Astrocyte of the hippocampus (primary cell): ENCODE measurements at places on chromosomes 5 and 9.
A peak's percentile ranks its signal among the peaks of the same experiment; 100 is the strongest.

DNA sequence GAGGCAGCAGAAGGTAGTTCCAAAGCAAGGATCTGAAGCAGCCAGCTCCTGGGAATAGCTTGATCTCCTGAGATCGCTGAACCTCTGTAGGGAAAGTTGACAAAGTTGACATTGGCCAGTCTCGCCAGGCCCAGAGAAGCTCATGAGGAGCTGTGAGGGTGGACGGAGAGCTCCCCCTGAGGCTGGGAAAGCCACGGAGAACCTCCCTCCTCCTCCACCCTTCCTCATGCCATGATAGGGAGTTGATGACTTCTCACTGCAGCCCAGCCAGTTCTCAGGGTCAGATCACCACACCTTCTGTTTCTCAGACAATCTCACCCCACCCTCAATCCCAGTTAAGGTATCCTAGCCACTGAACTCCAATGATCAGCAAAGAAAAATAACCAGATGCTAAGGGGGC, 30.4 kb upstream of the KCNV2 start:
- DNase-seq: no peak

GRCh38 chr9:35910613-35911359, 1.5 kb downstream of the SPAAR start:
- DNase-seq: peak; percentile 76

DNA sequence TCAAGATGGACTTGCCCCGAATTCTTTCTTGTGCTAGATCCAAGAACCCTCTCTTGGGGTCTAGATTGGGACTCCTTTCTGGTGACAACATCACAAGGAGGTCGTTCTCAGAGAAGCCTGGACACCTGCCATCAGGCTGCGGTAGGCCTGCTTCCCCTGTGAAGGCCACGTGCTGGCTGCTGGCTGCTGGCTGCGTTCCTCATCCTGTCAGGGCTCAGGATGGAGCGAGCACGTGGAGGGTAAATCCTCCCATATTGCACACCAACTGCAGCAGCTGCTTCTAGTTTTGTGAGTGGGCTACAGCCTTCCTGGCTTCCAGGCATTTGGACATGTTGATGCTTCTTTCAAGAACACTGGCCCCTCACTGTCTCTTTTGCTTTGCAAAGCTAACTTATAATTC, 95.6 kb downstream of the HSPA4 start:
- peak; percentile 42 for DNase-seq

DNA sequence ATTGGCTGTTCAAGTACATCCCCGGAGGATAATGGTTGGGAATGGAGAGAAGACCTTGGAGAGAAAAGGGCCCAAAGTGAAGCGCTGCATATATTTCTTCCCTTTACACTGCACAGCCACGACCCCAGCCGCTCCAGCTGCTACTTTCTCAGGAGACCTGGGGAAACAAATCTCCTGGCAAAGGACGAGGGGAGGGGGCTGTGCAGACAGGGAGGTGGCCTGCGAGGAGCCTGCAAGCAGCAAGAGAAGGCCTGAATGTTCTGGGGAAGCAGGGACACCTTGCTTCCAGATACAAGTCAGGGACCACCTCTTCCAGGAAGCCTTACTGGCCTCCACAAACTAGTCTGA, 739 bp upstream of the PDLIM4 start:
- no peak for DNase-seq

GRCh38 chr9:131095666-131096268, 564 bp upstream of the AIF1L start:
- no peak for DNase-seq

- no peak for DNase-seq
Measured at GRCh38 chr9:93457006-93457405, 3.6 kb upstream of the FAM120AOS start.

- peak; percentile 32 for DNase-seq
Measured at GRCh38 chr5:114412510-114413171, 50.8 kb downstream of the KCNN2 start.

- DNase-seq: no peak
Measured at GRCh38 chr5:116788851-116789403, 214.3 kb upstream of the SEMA6A start.

GRCh38 chr5:157747766-157748700, 4.5 kb downstream of the LSM11 start:
- DNase-seq: no peak

DNA sequence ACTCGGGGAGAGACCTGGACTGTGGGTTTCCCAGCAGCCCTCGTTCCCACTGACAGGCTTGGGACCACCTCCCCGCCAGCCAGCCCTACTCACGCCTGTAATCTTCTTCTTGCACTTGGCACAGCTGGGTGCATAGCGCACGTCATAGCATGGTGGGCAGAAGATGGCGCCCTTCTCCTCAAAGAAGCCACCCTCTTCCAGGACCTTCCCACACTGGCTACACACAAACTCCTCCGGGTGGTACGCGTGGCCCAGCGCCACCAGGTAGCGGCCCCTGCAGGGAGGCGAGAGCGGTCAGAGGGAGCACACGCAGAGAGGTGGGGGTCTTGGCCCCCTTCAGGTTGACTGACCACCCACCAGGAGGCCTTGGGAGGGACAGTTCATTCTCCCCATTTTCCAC, 9.4 kb downstream of the PDLIM7 start:
- no peak for DNase-seq

DNA sequence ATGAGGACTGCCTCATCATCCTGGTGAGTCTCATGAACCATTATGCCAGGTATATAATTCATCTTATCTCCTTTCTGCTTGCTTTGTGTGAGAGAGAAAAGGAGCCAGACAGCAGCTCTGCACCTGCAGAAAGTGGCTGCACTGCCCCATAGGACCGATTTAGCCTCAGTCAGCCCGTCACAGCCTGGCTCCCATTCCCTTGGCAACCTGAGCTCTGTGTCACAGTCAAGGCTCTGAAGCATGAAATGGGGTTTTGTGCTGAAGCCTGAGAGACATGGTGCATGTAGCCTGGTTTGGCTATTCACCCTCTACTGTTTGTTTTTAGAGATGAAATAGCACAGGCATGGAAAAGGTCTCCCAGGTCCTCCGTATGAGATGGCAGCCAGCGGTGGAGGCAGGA, 198.3 kb downstream of the KCTD16 start:
- DNase-seq: peak; percentile 57

DNA sequence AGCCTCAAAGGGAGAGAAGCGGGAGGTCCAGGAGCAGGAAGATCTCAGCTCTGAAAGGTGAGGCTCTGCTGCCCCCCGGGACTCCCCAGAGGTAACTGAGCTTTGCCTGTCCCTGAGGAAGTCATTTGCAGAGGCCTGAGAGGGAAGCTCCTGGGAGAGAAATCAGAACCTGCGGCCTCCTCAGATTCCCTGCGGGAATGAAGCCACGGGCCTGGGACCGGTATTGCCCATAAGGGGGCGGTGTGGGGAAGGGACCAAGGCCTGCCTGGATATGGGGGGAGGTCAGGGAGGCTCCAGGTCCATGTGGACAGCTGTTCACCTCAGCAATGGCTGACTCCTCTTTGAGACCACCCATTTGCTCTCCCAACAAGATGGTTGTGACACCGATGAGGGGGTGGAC, 1.3 kb downstream of the SPATA31E1 start:
- no peak for DNase-seq

GRCh38 chr9:107768224-107768623, 278.7 kb upstream of the KLF4 start:
- DNase-seq: no peak

- DNase-seq: no peak
Measured at GRCh38 chr9:110847671-110848070, 179.1 kb downstream of the MUSK start.

DNA sequence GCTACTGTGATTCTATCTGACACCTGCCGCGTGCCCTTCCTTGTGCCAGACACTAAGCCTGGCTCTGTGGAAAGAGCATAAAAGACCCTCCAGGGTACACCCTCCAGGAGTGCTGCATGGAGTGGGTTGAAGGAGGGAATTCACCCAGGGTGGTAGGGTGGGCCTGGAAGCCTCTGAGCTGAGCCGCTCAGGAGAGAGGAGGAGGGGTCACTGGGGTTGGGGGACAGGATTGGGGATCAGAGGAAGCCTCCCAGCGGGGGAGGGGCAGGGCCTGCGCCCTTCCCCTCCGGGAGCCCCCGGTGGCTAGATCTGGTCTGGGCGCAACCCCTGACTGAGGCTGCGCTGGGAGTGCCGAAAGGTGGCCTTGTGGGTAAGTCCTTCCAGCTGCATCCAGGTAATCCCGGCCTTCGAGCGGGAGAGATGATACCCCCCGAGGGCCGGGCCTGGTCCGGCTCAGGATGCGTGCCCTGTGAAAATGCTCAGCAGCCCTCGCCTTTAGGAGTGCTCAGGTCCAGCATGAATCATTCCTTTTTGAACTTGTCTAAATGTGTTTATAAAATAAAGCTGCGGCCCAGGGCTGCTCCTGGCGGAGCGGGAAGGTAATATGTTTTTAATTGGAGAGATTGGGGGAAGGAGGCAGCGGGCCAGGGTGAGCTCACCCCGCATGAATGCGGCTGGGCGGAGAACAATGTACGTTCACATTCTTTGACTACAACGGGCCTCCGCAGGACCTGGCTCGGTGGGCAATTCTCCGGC, 118.1 kb upstream of the SMIM23 start:
- DNase-seq: peak; percentile 98

DNA sequence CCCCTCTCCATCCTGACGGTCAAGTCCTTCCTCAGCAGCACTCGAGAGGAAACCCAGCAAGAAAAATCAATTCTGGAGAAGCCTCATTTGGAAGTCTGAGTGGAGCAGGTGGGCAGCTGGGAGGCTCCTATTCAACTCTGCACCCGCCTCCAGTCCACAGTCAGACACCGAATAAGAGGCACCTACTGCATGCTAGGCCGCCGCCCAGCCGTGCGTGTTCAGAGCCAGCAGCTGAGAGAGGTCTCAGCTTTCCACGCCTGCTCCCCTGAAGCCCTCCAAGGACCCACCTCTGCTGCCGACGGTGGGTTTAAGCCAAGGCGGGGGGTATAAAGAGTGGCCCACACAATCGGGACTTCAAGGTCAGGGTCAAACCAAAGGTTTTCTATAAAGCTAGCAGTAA, 41.9 kb downstream of the VAV2 start:
- no peak for DNase-seq

- DNase-seq: no peak
Measured at GRCh38 chr5:180373454-180373853, 20.3 kb upstream of the GFPT2 start.

GRCh38 chr5:116614603-116614920, 39.9 kb upstream of the SEMA6A start:
- no peak for DNase-seq

- DNase-seq: peak; percentile 77
Measured at GRCh38 chr5:41414598-41414997, 95.8 kb downstream of the PLCXD3 start.

DNA sequence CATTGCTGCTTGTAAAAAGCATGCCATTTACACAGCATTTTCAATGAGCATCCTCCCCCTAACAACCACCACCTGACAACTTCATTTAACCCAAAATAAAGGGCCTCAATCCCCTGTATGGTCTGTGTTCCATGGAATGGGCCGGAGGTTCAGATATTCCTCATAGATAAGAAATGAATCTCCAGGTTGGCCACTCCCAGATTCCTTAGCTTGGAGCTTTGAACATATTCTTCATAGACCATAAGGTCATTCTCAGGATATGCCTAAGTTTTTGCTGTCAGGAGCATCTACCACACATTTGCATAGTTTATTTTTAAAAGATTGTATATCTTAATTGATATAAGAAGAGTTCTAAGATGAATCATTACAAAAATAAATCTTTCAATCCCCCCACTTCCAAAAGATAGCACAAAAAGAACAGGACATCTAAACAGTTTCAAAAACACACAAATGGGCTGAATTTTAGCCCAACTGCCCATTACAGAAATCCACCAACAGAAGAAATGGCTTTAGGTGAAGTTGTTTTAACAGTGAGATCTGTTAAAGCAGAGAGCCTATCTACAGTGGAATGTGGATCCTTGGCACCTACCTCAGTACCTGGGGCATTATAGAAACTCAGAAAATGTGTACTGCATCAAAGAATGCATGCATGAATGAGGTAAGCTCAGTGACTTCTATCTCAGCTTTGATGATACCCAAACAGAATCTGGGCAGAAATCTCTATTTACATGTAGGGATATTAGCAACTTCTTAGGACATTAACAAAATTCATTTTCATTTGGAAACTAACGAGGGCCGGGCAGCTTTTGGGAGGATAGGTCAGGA, 179.8 kb downstream of the SEC61B start:
- DNase-seq: no peak

DNA sequence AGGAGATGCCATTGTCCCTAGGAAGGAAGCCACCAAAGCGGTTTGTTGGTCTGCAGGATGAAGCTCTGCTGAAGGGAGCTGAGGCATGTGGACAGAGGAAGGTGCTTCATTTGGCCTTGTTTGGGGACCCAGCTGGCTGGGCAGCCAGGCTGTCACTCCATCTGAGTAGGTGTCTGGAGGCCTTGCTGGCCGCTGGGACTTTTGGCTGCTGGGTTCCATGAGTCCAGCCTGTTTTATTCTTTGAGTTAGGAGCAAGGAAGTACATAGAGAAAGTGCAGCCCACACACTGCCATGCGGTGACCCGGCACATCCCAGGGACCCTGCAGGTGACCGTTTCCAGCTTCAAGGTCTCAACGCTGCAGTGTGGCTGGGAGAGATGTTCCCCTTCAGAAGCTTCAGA, 251.2 kb upstream of the IRX4 start:
- no peak for DNase-seq

DNA sequence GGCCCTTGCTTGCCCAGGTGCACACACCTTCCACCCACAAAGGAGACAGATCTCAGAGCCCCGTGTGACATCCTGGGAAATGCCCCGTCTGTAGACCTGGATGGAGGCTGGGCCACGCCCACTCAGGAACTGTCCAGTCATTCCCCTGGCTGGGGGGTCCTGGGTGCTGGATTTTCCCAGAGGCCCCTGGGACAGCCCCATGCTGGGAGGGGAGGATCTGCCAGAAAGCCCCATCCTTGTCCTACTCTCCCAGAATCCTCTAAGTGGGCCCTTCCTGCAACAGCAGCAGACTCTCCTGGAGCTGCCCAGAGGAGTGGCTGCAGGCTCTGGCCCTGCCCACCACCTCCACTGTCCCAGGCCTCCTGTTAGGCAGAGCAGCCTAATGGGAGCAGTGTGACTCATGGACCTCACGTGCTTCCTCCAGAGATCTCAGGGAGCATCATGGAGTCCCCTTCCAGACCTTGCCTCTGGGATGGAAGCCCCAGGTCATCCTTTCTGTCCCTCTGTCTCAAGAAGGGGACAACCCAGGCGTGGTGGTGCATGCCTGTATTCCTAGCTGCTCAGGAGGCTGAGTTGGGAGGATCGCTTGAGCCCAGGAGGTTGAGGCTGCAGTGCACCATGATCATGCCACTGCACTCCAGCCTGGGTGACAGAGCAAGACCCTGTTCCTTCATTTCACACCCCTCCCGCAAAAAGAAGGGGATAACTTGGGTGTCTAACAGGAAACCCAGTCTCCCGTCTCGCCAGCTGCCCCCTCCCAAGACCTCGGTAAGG, 51.7 kb downstream of the JADE2 start:
- DNase-seq: peak; percentile 50

GRCh38 chr5:40594811-40595210, 84.9 kb upstream of the PTGER4 start:
- no peak for DNase-seq

DNA sequence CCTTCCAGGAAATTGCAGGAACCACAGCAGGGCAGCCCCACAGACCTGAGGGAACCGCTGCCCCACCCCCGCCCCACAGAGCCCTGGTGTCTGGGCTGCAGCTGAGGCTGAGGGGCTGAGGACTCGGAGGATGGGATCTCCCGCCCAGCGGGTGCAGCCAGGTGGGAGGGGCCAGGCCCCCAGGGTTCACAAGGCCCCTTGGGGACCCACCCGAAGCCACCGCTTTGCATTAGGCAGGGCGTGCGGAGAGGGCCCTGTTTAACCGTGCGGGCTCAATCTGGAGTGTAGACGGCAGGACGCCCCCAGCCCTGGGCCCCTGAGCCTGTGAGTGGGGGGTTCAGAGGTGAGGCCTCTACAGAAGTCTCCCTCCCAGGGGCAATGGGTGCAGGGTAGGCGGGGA, 10.8 kb downstream of the NOTCH1 start:
- no peak for DNase-seq
